ENCODE measurements at places on chromosomes 6 and 20.

DNA sequence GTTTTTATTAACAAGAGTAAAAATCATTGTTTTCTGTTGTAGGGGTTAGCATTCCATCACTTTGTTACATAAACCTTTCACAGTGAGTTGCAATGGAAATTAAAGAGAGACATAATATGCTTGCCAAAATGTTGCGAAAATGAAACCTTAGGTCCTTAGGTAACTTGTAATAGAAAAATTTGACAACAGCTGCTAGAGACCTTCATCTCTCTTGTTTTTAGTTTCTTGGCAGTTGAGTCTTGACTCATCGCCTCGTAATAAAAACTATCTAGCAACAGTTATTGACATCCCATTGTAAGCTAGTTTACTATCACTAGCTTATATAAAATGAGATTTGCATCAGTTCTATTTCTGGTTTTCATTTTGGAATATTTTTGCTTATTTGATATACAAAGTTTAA, 179.0 kb upstream of the MMS22L start:
- no peaks in the 10 kb centered on the region for H3K36me3 ChIP-seq
- peaks cover 50% of the 10 kb centered on the region for H3K4me1 ChIP-seq
- no peak overlapping the region for H3K27ac ChIP-seq
- H3K27me3 ChIP-seq, result no peaks in the 10 kb centered on the region
- DNase-seq, result no peak

DNA sequence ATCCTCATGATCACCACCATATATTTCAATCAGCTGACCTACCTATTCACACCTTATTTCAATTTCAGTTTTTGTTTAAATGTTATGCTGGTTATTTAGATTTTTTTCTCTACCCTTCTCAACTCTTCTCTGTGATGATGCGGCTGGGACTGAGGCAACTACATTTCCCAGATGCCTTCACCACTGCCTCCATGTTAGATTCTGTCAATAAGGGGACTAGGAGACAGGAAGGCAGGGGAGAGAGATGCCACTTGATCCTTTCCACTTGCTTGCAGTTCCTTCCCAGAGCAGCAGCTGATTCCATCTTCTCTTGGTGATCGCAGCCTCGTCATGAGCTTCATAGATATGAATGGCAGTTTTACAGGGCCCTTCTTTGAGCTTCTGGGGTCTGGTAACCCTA, 33.5 kb upstream of the POU3F2 start:
- no peak overlapping the region for H3K4me3 ChIP-seq
- H3K27ac ChIP-seq, result no peak overlapping the region
- no peaks in the 10 kb centered on the region for H3K27me3 ChIP-seq
- H3K4me1 ChIP-seq, result peaks cover 8% of the 10 kb centered on the region
- no peaks in the 10 kb centered on the region for H3K36me3 ChIP-seq

GRCh38 chr20:46108435-46108841, 9.7 kb upstream of the CD40 start:
- no peak overlapping the region for H3K4me3 ChIP-seq
- peaks cover 13% of the 10 kb centered on the region for H3K4me1 ChIP-seq

DNA sequence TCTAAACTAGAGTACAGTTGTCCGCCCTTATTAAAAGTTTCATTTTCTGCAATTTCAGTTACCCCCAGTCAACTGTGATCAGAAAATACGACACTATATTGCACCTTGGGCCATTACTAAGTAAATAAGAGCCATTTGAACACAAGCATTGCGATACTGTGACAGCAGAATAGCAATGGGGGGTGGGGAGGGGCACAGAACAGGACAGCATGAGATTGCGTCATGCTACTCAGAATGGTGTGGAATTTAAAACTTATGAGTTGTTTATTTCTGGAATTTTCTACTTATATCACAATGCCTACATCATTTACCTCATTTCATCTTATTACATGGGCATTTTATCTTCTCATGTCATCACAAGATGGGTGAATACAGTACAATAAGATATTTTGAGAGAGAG, 166.3 kb downstream of the MANEA start:
- no peak overlapping the region for H3K27ac ChIP-seq
- H3K4me1 ChIP-seq, result no peaks in the 10 kb centered on the region
- no peak overlapping the region for H3K4me3 ChIP-seq
- no peaks in the 10 kb centered on the region for H3K36me3 ChIP-seq
- no peak for DNase-seq

GRCh38 chr6:121651420-121651819, 216.0 kb downstream of the GJA1 start:
- no peaks in the 10 kb centered on the region for H3K4me1 ChIP-seq
- DNase-seq, result no peak

GRCh38 chr20:53175135-53175780, 203.1 kb downstream of the TSHZ2 start:
- H3K4me3 ChIP-seq, result no peak overlapping the region
- H3K27ac ChIP-seq, result no peak overlapping the region
- no peak for DNase-seq
- H3K27me3 ChIP-seq, result no peaks in the 10 kb centered on the region
- H3K4me1 ChIP-seq, result peaks cover 14% of the 10 kb centered on the region
- no peaks in the 10 kb centered on the region for H3K36me3 ChIP-seq

GRCh38 chr20:49411221-49411925, 71.1 kb downstream of the KCNB1 start:
- no peaks in the 10 kb centered on the region for H3K27me3 ChIP-seq
- H3K4me1 ChIP-seq, result no peaks in the 10 kb centered on the region
- H3K36me3 ChIP-seq, result no peaks in the 10 kb centered on the region

GRCh38 chr20:63658749-63659187, 656 bp downstream of the RTEL1 start:
- no peaks in the 10 kb centered on the region for H3K36me3 ChIP-seq
- H3K4me1 ChIP-seq, result no peaks in the 10 kb centered on the region
- no peak for DNase-seq
- peaks cover 8% of the 10 kb centered on the region for H3K27me3 ChIP-seq
- no peak overlapping the region for H3K27ac ChIP-seq

DNA sequence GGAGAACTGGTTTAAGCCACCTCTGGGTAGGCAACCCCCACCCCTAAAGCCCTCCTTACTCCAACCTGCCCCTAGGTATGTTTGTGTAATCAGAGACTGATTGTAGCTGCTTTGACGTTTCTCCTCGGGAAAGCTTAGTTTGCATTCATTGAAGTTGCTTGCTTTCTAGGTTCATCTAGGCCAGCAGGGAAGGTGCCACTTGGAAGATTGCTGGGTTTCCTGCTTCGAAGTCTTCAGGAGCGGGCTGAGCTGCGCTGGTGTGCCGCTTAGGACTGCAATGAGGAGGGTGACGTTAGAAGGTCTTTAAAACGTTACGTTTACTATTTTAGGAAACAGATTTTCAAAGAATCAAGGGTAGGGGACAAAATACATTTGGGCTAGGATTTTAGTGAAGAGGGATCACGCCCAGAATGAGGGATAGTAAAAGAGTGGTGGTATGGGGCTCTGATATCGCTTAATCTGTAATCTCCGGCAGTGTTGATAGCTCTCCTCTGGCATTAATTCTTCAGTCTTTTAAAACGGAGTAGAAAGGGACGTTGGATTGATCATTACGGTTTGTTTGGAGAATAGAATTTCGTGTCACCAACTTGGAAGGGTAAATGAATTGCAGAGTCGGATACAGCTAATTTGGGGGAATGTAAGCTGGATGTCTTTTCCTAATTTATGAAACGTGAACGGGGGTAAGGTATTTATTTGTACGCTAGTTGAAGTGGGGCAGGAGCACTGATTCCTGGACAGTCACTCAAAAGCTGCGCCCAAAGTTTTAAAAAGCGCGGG, 92.6 kb upstream of the PRDM1 start:
- DNase-seq, result peak; percentile 53
- peaks cover 16% of the 10 kb centered on the region for H3K4me1 ChIP-seq
- peaks cover 99% of the 10 kb centered on the region for H3K27me3 ChIP-seq
- H3K4me3 ChIP-seq, result peak overlapping the region; percentile 50
- H3K36me3 ChIP-seq, result no peaks in the 10 kb centered on the region

GRCh38 chr6:148053796-148054195, 288.8 kb upstream of the SASH1 start:
- no peak for DNase-seq
- no peaks in the 10 kb centered on the region for H3K4me1 ChIP-seq
- H3K36me3 ChIP-seq, result no peaks in the 10 kb centered on the region

DNA sequence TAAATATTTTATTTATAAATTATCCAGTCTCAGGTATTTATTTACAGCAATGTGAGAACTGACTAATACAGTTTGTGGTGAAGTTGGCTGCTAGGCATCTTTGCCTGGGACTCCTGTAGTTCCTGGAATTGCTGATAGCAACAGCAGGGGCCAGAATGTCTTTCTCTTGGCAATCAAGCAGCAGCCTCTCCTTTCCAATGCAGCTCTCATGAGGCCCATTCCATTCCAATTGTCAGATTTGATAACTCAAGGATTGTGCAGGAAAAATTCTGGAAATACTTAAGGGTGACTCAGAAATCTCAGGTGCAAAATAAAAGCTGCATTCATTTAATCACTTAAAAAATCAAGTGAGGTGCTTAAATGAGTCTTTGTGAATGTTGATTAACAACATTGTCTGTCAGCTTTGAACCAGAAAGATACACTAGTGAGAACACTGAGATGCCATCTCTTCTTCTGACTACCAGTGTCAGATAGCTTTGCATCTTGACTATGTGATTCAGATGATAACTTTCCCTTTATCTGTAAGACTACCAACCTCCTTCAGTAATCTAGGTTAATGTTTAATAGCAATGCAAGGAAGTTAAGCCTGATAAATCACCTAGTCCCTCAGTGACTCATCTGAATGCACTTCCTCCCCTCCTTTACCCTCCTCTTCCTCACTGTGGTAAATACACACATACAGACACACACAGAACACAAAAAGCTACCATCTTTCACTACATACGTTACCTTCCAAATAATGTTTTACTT, 32.1 kb upstream of the COL21A1 start:
- no peak for DNase-seq
- no peaks in the 10 kb centered on the region for H3K27me3 ChIP-seq
- peaks cover 21% of the 10 kb centered on the region for H3K4me1 ChIP-seq
- H3K4me3 ChIP-seq, result no peak overlapping the region

GRCh38 chr20:33948480-33948879, 45.2 kb upstream of the RALY start:
- no peak for DNase-seq
- no peaks in the 10 kb centered on the region for H3K27me3 ChIP-seq
- H3K4me1 ChIP-seq, result no peaks in the 10 kb centered on the region
- no peak overlapping the region for H3K27ac ChIP-seq

DNA sequence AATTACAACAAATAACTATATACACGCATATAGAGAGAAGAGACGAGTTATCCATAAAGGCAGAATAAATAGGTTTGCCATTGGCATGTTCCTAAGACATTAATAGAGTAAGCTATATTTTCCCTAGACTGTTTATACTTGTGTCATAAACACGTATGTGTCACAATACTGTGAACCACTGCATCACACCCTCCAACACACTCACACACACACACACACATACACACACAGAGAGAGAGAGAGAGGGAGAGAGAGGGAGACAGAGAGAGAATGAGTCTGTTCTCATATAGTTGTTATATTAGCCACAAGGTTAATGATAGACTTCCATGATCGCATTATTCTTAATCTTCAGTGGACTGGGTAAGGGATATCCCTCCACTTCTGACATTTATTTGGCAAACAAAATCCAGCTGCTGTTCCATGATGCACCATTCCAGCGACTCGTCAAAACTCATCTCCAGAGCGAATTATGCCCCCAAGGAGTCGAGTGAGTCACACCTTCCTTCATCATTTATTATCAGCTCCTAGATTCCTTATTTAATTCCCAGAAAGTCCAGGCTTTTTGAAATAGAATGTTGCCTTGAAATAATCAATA, 82.8 kb upstream of the HIVEP1 start:
- no peaks in the 10 kb centered on the region for H3K36me3 ChIP-seq
- DNase-seq, result no peak
- no peaks in the 10 kb centered on the region for H3K27me3 ChIP-seq
- H3K27ac ChIP-seq, result no peak overlapping the region

- peak overlapping the region; percentile 4 for H3K4me3 ChIP-seq
- peaks cover 38% of the 10 kb centered on the region for H3K27me3 ChIP-seq
- no peak for DNase-seq
These were observed 98.2 kb downstream of the PSMG4 start for GRCh38 chr6:3356824-3357420.

GRCh38 chr6:17202526-17202925, 78.6 kb upstream of the RBM24 start:
- H3K27me3 ChIP-seq, result peaks cover 10% of the 10 kb centered on the region
- H3K4me3 ChIP-seq, result no peak overlapping the region
- no peaks in the 10 kb centered on the region for H3K36me3 ChIP-seq
- H3K27ac ChIP-seq, result no peak overlapping the region

- DNase-seq, result no peak
- H3K4me1 ChIP-seq, result no peaks in the 10 kb centered on the region
- no peaks in the 10 kb centered on the region for H3K27me3 ChIP-seq
- no peak overlapping the region for H3K4me3 ChIP-seq
- no peak overlapping the region for H3K27ac ChIP-seq
- H3K36me3 ChIP-seq, result no peaks in the 10 kb centered on the region
These were observed 11.1 kb upstream of the PM20D2 start for GRCh38 chr6:89134723-89135122.

- DNase-seq, result no peak
- no peak overlapping the region for H3K27ac ChIP-seq
- no peaks in the 10 kb centered on the region for H3K36me3 ChIP-seq
- H3K4me1 ChIP-seq, result no peaks in the 10 kb centered on the region
- no peak overlapping the region for H3K4me3 ChIP-seq
These were observed 50.8 kb upstream of the ADGRF5 start for GRCh38 chr6:46972531-46972930.

GRCh38 chr6:113352831-113353230, 504.3 kb upstream of the MARCKS start:
- no peaks in the 10 kb centered on the region for H3K27me3 ChIP-seq
- no peak for DNase-seq
- H3K4me1 ChIP-seq, result no peaks in the 10 kb centered on the region
- no peak overlapping the region for H3K27ac ChIP-seq
- H3K4me3 ChIP-seq, result no peak overlapping the region
- H3K36me3 ChIP-seq, result no peaks in the 10 kb centered on the region

GRCh38 chr20:64176551-64176950, 12.3 kb downstream of the MYT1 start:
- peak overlapping the region; percentile 25 for H3K4me3 ChIP-seq
- DNase-seq, result no peak
- H3K27me3 ChIP-seq, result peaks cover 25% of the 10 kb centered on the region
- H3K36me3 ChIP-seq, result no peaks in the 10 kb centered on the region
- peaks cover 22% of the 10 kb centered on the region for H3K4me1 ChIP-seq

DNA sequence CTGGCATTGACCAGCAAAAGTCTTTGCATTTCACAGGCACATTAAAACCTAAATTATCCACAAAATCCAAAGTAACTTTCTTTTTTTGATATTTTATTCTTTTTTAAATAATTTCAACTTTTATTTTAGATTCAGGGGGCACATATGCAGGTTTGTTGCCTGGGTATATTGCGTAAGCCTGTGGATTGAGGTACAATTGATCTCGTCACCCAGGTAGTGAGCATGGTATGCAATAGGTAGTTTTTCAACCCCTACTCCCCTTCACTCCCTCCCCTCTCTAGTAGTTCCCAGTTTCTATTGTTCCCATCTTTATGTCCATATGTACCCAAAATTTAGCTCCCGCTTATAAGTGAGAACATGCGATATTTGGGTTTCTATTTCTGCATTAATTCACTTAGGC, 97.6 kb downstream of the CEP57L1 start:
- no peaks in the 10 kb centered on the region for H3K4me1 ChIP-seq
- H3K27ac ChIP-seq, result no peak overlapping the region
- DNase-seq, result no peak

Measured in neural progenitor cell (in vitro differentiated cells).